ENCODE measurements at places on chromosomes 5 and 9.

- DNase-seq, result no peak
Observed at GRCh38 chr9:84394036-84394435, 53.5 kb upstream of the SLC28A3 start.

DNA sequence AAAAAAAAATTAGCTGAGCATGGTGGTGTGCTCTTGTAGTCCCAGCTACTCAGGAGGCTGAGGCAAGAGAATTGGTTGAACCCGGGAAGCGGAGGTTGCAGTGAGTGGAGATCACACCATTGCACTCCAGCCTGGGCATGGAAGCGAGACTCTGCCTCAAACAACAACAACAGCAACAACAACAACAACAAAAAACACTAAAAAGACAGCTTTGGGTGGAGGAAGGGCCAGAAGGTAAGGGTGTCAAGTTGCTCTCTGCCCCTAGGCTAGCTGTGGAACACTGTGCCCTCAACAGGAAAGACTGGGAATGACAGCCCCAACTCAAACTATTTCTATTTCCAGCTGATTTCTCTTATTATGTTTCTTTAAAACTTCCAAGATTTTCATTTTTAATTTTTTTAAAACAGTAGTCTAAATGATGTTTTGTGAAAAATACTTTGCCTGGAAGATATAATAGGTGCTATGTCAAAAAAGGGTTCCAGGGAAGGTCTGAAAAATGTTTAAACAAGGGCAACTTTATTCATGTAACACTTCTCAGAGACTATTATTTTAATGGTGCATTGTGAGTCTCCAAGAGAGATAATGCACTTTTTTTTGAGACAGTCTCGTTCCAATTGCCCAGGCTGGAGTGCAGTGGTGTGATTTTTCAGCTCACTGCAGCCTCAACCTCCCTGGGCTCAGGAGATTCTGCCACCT lies 29.9 kb downstream of the CLINT1 start:
- DNase-seq, result no peak

DNA sequence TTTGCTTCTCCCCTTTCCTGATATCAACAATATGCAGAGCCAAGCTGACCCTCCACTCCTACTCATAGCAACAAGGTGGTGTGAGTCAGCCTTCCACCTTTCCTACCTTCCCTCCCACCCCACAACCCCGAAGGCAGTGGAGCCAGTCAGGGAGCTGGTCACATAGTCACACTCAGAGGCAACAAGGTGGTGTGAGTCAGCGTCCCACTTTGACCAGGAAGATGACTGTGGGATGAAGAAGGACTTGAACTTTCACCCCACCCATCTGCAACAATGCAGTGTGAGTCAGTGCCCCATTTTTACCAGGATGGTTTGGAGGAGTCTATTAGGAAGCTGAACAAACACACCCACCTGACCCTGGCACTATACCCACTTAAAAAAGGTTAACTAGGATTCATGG lies 30.1 kb upstream of the ZNF782 start:
- DNase-seq, result no peak

DNA sequence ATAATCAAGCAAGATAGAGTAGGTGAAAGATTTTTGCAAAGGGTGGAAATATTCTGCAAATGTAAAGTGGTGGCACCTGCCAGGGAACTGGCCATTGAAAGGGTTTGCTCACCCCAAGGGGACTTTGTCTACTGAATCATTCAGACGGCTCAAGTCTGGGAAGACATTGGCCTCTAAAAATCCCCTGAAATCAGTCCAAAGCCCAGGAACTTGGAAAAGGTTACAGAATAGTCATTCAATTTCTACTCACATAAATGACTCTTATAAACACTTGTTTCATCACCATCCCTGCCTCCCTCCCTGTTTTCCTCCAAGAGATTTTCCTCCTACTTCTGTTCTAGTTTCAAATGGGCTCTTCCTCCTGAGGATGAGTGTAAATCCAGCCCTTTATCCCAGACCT lies 28.5 kb downstream of the ZNF366 start:
- DNase-seq, result no peak

- DNase-seq, result no peak
Observed at GRCh38 chr5:14568333-14568732, 13.3 kb upstream of the OTULINL start.

DNA sequence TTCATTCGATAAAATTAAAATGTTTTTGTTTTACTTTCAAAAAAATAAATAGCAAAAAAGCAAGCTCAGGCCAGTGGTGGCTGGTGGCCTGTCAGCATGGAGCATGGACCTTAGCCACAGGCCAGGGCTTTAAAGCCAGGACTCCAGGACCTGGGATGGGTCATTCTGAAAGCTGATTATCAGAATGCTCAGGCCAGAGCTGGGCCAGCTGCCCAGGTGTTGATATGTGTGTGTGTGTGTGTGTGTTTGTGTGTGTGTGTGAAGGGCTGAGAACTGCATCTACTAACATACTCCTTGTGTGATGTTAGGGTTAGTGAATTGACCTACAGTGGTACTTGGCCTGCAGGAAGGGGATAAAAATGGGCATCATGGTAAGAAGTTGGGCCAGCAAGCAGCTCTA lies 21.5 kb downstream of the PALM2AKAP2 start:
- no peak for DNase-seq

DNA sequence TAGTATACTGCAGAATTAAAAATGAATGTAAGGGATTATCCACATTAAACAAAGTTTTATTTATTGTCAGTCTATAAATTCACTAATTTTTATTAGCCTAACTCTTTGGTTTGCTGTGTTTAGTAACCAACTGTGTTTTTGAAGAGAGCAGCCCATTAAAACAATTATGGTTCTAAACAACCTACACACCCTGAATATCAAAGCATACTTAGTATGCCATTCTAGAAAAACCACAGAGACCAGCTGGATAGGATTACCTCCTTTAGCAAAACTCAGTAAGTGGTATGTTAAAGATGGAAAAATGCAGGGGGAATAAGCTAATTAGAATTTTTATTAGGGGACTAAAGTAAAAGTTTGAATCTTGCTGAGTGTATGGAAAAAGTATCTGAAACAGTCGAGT lies 1981.7 kb upstream of the NUDT12 start:
- DNase-seq, result no peak

DNA sequence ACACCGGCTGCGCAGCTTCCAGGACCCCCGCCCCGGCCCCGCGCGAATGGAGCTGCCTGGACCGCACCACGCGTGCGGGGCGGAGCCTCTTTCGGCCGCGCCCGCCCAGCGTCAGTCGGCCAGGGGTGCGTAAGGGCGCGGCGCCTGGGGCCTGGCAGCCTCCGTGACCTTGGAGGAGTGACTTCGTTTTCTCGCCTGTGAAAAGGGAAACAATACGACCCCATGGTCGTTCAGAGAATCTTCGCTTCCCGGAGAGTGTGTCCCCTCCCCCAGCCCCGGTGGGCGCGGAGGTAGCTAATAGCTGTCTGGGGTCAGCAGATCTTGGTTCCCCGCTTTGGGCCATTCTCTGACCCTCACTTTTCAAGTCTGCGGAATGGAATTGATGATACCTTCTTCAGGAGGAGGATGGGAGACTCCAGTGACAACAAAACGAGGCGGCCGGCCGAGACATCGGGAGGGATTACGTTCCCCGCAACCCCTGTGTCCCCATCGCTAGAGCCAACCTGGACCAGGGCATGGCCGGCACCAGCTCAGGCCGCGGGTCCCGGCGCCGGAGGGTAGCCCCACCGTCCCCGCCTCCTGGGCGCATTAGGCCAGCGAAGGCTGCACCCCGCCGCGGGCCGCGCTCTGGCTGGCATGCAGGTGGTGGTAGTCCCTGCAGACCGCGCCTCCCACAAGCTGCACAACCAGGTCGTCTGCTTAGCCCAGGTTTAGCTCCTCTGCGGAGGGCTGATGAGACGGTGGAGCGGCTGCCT lies 5.5 kb upstream of the CDHR2 start:
- no peak for DNase-seq

GRCh38 chr9:102135768-102136167 lies 397.3 kb upstream of the GRIN3A start:
- DNase-seq, result no peak

DNA sequence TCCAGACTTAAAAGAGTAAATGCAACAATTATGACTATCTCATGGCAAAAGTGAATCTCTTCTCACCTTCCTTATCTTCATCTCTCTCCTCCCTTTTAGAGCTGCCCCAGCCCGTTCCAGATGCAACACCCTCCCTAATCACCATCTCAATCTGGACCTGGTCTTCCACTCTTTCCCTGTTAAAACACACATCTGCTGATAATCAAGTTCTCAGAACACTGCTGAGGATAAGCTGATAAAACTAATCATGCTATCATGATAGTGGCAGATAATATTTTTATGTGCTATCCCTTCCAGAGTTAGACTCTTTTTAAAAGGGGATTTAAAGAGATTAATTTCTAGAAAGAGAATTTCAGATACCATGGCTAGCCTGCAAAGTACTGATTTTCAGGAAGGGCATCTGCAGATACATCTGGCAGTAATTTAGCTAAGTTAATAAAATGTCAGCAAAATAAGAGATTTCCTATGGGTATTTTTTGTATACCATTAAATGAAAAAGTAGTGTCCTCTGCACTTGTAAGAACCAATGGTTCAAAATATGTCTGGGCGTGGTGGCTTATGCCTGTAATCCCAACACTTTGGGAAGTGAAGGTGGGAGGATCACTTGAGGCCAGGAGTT lies 17.2 kb downstream of the SGTB start:
- DNase-seq, result no peak

- no peak for DNase-seq
Observed at GRCh38 chr5:31661257-31661656, 22.3 kb downstream of the PDZD2 start.

DNA sequence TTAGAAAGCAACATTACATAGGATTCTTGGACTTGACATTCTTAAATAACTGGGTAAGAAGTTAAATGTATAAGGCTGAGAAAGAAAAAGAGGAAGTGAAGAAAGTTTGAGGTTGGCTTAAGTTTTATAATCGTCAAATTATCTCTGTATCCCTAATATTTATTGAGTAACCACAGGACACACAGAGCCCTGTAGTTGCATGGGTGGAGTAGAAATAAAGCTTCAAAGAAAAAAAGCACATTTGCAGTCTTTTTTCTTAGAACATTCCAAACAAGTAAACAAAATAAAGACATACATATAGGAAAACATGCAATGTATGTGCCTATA lies 137.0 kb downstream of the CCDC192 start:
- DNase-seq, result no peak

- no peak for DNase-seq
Observed at GRCh38 chr5:140205216-140205615, 30.2 kb downstream of the CYSTM1 start.

GRCh38 chr9:5112646-5113045 lies 72.8 kb downstream of the INSL6 start:
- DNase-seq, result no peak

GRCh38 chr5:95081500-95081960 lies 203.4 kb downstream of the MCTP1 start:
- DNase-seq, result no peak

DNA sequence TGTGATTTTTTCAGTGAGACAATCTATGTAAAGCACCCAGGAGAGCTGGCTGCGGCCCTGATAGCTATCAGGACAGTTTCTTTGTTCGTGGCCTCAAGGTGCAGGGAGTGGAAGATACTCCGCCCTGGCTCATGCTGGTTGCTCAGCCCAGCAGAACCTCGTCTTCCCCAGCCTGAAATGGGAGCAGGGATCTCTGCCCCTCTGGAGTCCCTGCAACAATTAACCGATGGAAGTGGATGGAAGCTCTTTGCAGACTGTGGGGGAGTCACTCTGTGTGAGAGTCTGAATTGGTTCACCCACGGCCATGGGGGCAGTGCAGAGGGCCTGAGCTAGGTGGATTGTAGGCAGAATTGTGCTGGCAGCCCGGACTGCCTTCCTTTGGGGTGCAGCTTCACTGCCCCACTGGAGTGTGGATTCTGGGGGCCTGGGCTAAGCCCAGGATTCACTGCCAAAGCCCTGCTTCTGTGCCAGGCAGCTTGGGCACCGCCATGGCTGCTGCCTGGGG lies 2.8 kb downstream of the AIF1L start:
- no peak for DNase-seq

- DNase-seq, result no peak
Observed at GRCh38 chr5:149921597-149921996, 23.0 kb downstream of the PDE6A start.

DNA sequence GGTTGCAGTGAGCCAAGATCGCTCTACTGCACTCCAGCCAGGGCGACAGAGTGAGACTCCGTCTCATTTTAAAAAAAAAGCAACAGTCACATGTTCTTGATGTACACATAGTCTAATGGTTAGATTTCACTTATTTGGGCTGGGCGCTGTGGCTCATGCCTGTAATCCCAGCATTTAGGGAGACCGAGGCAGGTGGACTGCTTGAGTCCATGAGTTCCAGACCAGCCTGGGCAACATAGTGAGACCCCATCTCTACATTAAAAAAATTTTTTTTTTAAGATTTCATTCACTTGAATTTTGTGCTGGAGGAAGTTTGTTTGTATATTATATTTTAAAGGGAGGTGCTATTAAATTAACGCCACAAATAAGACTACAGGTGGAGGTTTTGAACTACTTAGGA lies 21.9 kb downstream of the WNT8A start:
- DNase-seq, result no peak

DNA sequence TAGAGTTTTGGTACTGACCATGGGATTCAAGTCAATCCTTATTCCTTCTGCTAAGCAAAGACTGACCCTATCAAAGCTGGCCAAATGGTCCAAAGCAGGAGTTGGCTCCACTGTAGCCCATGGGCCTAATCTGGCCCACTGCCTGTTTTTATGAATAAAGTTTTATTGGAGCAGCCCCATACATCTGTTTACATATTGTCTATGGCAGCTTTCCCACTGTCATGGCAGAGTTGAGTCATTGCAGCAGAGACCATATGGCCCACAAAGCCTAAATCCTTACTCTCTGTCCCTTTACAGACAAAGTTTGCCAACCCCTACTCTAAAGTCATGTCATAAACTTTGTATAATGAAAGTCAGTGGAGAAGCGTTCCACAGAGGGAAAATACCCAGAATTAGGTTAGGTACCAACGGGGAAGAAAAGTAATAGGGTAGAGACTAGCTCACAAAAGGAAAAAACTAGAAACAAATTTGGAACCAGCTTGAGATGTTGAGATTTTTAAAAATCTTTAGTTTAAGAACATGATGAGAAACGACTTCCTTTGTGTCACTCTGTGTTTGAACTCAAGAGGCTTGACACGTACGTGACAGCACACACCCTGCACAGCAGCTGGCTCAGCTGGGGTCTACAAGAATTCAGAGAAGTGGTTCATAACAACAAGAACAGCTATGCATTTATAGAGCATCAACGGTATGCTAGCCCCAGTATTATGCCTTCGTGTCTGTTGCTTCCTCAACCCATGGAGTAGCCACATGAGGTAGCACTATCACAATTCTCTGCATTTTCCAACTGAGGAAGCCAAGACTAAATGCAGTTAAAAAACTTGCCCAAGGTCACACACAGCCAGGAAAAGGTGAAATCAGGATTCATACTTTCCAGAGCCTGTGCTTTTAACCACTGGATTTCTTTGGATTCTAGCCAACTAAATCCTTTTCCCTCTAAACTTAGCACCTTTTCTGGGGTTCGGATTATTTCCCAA lies 198.9 kb upstream of the WWC1 start:
- DNase-seq, result no peak
